ENCODE measurements at places on chromosomes 7 and 10.

- DNase-seq: no peak
These were observed 49.6 kb downstream of the TES start for GRCh38 chr7:116259871-116260440.

DNA sequence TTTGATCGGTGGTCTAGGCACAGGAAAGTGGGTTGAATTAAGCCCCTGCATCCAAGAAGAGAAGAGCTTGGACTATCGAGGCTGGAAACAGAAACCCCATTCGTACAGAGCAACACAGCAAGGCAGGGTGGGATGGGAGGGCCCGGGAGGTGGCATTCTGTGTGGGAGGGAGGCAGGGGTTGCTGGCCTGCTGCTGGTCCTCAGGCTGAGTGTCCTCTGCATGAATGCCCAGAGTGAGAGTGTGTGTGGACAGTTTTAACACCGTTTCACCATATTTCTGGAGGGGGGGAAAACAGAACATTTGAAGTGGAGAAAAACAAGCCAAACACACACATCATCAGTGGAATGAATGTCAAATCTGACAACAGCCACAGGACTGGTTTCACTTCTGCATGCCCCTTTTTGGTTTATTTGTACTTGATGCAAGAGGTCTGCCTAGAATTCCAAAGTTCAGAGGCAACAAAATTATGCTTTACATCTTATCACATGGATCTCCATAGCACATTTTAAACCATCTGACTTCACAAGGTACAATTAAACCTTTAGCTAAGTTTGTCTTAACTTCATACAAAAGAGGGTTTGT, 11.1 kb upstream of the ENO4 start:
- DNase-seq: no peak

DNA sequence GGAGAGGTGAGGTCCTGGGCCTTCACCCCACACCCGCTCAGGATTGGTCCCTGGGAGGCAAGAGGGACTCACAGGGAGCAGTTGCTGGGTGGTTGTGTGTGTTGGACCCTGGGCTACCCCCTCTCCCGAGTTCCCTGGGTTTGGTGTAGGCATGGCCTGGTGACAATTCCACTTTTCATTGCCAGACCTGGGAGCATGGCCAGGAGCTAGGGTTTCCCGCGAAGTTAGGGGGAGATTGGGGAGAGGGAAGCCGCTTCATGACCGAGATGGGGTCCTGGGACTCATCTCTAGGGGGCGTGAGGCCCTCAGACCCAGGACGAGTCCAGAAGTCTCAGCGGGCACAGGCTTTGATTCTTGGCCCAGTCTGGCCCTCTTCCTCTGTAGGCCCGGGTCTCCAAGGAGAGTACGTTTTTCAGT, 606 bp downstream of the PALD1 start:
- no peak for DNase-seq

- DNase-seq: no peak
These were observed 40.3 kb downstream of the SGCE start for GRCh38 chr7:94615666-94616065.

GRCh38 chr7:142871260-142872105, 14.1 kb downstream of the TRPV6 start:
- DNase-seq: no peak

DNA sequence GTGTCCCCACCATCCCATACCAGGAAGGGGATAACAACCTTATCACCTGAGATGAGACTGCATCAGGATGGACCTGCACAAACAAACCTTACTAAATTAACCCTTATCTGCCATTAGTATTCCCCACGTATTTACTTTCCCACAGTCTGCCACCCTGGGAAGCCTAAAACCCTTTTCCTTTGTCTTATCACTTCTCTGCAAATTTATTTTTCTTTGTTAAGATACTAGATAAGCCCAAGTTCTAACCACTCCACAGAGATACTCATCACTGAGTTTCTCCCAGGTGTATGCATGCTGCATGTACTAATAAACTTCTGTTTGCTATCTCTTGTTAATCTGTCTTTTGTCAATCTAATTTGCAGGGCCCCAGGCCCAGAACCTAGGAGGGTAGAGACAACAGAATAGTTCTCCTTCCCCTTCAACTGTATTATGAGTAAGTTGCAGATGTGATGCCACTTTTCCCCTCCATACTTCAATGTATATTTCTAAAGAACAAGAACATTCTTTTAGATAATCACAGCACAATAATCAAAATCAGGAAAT, 66.0 kb downstream of the ELMO1 start:
- no peak for DNase-seq

- no peak for DNase-seq
These were observed 66.3 kb upstream of the KLF6 start for GRCh38 chr10:3850999-3851937.

DNA sequence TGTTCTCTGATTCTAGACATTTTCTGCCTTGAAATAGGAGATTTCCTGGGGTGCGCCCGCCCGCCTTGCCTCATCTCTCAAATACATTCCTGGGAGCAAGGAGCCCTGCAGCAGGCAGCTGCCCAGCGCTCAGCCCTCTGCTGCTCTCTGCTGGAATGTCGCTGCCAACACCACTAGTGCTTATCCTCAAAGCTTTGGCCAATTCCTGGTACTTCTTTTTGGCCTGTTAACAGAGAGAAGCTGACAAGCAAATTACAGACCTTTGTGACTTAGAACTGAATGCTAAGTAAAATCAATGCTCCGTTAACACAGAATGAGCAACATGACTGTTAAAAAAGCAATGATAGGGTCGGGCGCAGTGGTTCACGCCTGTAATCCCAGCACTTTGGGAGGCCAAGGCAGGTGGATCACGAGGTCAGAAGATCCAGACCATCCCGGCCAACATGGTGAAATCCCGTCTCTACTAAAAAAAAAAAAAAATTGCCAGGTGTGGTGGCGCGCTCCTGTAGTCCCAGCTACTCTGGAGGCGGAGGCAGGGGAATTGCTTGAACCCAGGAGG, 41.9 kb upstream of the SYPL1 start:
- peak; percentile 79 for DNase-seq

GRCh38 chr7:15463801-15464666, 97.8 kb downstream of the AGMO start:
- DNase-seq: no peak

- no peak for DNase-seq
These were observed 143.3 kb downstream of the CALN1 start for GRCh38 chr7:72268796-72269195.

All from Caco-2 (cell line).